ENCODE measurements at places on chromosomes 16 and 17.

DNA sequence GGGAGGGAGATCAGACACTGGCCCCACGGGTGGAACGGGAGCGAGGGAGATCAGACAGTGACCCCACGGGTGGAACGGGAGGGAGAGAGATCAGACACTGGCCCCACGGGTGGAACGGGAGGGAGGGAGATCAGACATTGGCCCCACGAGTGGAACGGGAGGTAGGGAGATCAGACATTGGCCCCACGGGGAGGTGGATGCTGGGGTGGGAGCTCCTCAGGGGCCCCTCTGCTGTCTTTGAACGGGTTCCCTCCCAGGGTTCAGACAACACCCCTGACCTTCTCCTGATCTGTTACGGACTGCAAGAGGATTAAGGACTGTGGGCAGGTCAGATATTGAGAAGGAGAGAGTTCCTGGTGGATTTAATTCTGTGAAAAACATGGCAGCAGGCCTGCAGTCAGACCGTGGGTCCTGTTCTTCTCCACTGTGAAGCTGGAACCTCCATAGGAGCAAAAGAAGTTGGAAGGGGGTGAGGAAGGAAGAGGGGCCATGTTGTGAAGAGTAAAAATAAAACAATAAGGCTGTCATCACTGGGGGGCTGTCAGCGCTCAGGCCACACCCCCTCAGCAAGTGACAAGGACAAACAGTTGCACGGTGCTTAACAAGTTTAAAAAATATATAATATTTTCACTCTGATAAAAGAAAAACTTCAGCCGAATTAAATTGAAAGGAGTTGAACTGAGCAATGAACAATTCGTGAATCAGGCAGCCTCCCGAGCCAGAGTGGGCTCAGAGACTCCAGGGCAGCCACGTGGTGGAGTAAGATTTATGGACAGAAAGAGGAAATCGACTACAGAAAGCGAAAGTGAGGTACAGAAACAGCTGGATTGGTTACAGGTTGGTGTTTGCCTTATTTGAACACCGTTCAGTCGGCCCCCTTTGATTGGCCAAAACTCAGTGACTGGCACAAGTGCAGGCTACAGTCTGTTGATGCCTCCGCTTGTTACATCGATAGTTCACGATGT, 348.7 kb upstream of the TNRC6C start:
- DNase-seq = peak; percentile 71

DNA sequence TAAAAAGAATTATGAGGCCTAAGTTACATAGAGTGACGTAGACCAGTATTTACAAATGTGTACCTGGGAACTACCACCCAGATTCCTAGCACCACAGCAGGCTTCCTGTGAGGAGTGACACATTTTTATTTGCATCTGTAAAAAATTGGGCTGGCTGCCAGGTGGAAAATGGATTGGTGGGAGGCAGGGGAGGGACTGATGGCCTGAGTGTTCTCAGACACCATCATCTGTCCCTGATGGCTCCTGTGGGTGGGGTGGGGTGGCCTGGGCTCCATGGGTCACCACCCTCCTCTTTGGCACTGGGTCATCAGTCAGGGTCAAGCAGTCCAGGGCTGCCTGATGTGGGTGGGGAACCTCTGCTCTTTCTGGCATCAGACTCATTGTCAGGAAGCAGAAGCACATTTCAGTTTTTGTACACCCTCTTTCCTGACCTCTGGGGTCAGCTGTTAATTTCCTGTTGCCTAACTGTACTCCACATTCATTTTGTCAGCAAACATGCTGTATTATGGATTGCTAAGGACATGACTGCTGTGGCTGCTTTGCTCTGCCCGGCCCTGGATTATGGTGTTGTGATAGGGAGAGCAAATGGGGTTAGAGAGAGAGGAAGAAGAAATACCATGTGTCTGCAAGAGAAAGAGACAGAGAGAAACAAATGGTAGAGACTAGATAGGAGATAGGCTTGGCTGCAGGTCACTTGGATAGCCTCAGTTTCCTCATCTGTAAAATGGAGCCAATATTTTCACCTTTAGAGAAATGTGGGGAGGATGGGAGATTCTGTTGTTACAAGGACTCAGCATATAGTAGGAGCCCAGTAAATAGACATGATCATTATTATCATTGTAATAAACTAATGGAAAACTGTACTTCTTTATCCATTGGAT, 11.6 kb upstream of the MFAP4 start:
- DNase-seq = no peak

DNA sequence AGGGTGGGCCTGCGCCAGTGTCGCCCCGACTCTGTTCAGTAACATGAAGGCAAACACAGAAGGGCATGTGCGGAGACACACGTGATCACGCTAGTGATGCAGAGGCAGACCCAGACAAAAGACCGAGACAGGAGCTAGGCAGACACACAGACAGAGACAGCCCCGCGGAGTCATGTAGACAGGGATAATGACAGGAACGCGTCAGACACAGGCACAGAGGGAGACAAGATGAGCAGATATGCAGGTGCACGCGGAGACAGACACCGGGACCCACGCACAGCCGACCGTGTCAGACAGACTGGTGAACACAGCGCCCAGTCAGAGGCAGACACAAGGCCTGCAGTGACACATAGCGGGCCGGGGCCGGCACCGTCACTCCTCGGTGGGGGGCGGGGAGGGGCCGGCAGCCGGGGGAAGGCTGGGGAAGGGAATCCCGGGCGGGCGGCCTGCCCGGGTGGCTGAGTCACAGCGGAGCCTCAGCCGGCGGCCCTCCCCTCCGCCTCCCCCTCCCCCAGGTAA, 7.4 kb downstream of the KDM6B start:
- DNase-seq = peak; percentile 97

GRCh38 chr17:57988301-57989250, 522 bp upstream of the VEZF1 start:
- DNase-seq = peak; percentile 57

DNA sequence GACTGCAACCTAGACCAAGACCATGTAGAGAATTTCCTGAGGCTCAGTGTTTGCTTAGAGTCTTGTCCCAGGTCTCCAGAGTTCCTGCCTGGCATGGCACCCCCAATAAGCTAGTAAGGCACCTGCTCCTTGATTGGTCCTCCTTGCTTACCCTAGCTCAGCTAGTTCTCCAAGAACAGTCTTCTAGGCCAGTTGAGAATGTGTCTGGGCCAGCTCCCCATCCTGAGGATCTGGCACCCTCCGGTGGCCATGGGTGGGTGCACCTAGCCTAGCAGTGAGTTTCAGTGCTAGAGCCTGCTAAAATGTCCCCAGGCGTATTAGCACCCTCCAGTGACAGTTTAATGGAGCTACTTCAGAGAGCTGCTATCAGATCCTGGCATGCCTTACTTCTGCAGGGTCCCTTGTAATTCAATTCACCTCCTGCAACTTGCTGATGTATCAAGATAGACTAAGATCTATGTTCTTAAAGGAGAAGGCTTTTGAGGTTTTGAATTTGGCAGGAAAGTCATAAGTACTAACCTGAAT, 44.4 kb upstream of the MED13 start:
- DNase-seq = peak; percentile 32

DNA sequence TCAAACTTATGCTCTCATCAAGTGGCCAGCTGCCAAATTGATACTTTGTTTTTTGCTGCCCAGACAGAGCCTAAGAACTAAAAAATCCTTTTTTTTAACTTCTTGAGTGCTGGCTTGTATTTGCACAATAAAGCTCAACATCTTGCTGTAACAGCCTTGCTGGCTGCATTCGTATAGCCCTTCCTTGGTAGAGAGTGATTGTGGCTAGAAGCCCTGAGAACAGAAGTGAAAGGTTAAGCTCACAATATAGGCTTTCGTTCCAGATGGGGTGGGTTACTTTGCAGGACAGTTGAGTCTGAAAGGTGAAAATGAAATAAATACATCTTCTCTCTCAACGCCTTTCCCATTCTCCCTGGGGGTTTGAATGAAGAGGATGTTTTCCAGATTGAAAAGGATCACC, 278.8 kb downstream of the HS3ST3B1 start:
- DNase-seq = no peak

- no peak for DNase-seq
These were observed 24.9 kb upstream of the CLEC18A start for GRCh38 chr16:69926241-69926640.

GRCh38 chr17:74892013-74892841, 1.2 kb downstream of the FADS6 start:
- no peak for DNase-seq

- DNase-seq = no peak
These were observed 16.8 kb downstream of the B9D1 start for GRCh38 chr17:19345486-19346350.

- no peak for DNase-seq
These were observed 58.5 kb downstream of the HS3ST3B1 start for GRCh38 chr17:14359163-14360020.

DNA sequence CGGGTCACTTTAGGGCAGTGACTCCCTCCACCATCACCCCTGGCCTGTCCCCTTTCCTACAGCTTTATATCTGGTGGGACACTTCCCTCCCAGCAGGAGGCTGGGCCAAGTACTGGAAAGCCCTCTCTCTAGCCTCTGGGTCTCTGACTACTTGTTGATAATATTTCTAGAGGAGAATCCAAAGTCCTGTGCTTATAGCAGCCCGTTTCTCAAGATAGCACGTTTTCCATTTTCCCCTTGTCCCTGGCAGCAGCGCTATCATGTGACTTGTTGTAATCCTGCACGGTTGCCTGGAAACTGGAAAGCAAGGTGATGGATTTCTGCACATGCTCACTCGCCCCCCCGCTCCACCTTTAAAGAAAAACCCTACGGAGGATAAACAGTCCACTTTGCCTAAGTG, 3.3 kb upstream of the AXIN2 start:
- DNase-seq = no peak

- no peak for DNase-seq
These were observed 8.5 kb upstream of the ITGAL start for GRCh38 chr16:30464078-30464477.

GRCh38 chr17:56523042-56523441, 70.5 kb upstream of the NOG start:
- DNase-seq = no peak

GRCh38 chr17:78332991-78333390, 26.9 kb downstream of the SOCS3 start:
- DNase-seq = no peak

- no peak for DNase-seq
These were observed 40.1 kb downstream of the CLEC16A start for GRCh38 chr16:10984509-10984908.

DNA sequence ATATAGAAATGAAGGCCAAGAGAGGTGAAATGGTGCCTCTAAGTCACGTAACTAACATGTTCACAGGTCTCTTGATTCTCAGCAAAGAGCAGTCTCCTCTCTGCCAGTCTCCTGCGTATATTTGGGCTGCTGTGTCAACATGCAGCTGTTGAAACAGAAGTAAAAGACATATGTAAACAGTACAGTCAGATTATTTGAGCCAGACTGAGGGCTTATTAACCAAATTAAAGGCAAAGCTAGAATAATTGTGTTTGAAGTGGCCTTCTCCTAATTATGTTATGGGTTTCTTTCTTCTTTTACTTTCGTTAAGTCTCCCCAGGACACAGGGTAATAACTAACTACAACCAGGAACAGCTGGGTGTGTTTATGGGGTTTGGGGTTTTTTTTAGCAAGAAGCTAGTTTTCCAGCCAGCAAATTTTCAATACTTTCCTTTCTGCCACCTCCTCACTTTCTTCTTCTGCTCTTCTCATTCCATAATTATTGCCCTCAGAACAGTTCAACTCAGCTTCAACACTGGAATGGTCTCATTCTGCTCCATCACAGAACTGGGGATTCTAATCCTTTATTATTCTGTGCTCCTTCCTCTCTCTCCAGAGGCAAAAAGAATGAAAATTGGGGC, 18.4 kb downstream of the G6PC1 start:
- no peak for DNase-seq

DNA sequence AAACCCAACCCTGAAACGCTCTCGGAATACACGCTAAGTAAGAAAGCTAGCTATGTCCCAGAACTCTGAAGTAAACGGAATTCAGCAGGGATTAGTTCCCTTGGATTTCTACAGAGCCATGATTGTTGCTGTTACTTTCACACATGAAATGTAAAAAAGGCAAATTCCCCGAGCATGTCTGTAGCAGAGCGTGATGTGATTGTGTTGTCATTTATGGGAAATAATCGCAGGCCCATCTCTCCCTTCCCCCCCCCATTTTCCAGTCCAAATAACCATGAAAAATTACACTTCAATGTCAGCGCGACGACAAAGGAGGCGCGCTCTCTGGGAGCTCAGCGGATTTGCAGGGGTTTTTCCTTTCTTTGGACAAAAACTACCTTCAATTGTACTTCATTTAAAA, 209.0 kb downstream of the ZFHX3 start:
- DNase-seq = no peak

- no peak for DNase-seq
These were observed 2057.1 kb downstream of the TP53TG3F start for GRCh38 chr16:35516551-35516950.

DNA sequence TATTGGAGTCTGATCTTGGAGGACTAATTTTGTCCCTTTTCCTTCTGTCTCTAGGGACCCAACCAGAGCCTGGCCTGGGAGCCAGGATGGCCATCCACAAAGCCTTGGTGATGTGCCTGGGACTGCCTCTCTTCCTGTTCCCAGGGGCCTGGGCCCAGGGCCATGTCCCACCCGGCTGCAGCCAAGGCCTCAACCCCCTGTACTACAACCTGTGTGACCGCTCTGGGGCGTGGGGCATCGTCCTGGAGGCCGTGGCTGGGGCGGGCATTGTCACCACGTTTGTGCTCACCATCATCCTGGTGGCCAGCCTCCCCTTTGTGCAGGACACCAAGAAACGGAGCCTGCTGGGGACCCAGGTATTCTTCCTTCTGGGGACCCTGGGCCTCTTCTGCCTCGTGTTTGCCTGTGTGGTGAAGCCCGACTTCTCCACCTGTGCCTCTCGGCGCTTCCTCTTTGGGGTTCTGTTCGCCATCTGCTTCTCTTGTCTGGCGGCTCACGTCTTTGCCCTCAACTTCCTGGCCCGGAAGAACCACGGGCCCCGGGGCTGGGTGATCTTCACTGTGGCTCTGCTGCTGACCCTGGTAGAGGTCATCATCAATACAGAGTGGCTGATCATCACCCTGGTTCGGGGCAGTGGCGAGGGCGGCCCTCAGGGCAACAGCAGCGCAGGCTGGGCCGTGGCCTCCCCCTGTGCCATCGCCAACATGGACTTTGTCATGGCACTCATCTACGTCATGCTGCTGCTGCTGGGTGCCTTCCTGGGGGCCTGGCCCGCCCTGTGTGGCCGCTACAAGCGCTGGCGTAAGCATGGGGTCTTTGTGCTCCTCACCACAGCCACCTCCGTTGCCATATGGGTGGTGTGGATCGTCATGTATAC, 8.0 kb downstream of the GPRC5C start:
- DNase-seq = no peak

Measured in stimulated activated CD4-positive, alpha-beta T cell treated with anti-CD3 and anti-CD28 coated beads, Interleukin-4, amount 100 ng/mL, for 4 hours (primary cell).